Inflammatory macrophage (primary cell): ENCODE measurements at places on chromosomes 16 and 17.

GRCh38 chr16:27228621-27229501 is 25.5 kb downstream of the KDM8 start:
- DNase-seq = peak; percentile 68

- no peak for DNase-seq
Observed at GRCh38 chr17:50947782-50948543, 81.8 kb upstream of the TOB1 start.

GRCh38 chr16:84535851-84536250 is 31.4 kb upstream of the MEAK7 start:
- DNase-seq = no peak

DNA sequence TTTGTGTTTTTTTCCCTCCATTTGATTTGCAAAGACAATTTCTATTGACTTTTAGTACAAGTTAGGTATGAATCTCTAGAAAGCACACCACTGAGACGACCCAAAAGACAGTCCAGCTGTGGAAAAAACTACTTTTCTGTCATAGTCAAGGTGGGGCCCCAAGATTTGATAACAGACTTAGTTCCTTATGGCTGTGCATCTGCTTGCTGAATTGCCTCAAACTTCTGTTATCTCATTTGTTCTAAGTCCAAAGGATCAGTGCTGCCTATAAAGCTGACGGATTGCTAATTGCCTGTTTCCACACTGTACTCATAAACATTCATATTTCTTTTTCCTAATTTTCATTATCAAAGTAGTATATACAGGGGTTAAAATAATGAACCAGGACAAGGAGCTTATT is 180.8 kb downstream of the SPECC1 start:
- no peak for DNase-seq

GRCh38 chr17:16438173-16438556 is 22.8 kb downstream of the TRPV2 start:
- DNase-seq = no peak

DNA sequence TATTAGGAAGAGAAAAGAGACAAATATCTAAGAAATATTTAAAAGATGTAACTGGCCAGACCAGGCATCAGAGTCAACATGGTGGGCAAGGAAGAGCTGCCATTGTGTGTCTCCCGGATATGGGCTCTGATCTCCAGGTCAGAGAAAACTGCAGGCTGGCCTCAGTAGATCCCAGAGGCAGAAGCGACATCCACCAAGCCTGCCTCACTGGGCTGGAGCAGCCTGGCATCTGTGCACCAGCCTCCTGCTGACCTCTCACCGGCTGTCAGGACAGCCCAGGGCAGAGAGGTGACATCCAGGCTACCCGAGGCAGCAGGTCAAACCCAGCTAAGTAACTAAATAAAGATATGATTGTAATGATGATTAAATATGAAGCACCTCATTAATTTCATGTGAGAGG is 162.8 kb upstream of the TNRC6C start:
- no peak for DNase-seq

GRCh38 chr17:69714669-69715068 is 300.2 kb downstream of the MAP2K6 start:
- DNase-seq = no peak

DNA sequence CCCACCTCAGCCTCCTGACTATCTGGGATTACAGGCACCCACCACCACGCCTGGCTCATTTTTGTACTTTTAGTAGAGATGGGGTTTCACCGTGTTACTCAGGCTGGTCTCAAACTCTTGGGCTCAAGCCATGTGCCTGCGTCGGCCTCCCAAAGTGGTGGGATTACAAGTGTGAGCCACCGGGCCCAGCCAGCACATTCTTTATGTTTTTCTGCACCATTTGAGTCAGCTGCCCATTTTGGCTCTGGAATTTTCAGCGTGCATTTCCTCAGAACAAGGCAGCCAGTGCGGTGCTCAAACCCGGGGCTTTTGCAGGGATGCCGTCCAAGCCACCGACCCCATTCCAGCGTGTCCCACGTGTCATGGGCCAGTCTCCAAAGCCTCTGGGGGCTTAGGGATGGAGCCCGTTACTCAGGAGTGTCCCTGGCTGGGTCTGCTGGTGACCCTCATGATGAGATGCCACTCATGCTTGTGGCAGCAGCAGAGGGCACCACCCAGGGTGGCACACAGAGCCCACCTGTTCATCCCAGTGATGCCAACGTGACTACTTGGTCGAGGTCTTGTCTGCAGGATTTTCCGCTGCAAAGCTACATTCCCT is 3.7 kb upstream of the RAB40C start:
- no peak for DNase-seq

DNA sequence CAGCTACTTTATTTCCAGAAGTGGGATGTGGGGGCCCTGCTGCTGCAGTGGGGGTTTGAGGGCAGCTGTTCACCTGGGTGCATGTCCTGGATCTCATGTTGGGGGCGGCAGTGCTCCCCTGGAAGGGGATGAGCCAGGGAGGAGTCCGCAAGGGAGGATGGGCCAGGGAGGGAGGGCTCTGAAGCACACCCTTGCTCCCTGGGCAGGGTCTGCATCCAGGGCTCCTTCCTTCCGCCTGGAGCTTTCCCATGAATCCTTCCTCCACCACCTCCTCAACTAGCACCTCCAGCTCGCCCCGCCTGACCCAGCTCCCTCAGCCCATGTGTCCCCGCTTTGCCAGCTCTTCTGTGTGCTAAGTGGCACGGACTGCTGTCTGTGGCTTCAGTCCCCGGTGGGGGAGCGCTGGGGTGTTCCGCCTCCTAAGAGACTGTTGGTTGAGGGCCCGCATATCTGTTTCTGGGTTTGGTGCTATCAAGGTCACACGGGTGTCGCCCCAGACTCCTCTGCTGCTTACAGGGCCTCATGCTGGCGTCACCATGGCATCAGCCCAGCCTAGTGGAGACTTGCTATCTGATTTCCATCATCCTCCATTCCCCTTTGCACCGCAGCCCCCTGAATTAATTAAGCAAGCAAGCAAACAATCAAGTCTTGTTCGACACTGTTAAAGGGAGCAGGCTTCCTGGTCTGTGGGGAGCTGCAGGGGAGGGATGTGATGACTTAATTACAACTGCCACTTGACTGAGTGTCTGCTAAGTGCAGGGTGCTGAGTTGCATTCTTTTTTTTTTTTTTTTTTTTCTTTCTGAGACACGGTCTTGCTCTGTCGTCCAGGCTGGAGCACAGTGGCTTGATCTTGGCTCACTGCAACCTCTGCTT is 71.8 kb downstream of the PRKCA start:
- DNase-seq = no peak

- no peak for DNase-seq
Observed at GRCh38 chr16:67718668-67719047, 458 bp downstream of the GFOD2 start.

GRCh38 chr16:78593352-78593751 is 493.9 kb downstream of the WWOX start:
- DNase-seq = no peak

GRCh38 chr17:80328634-80329380 is 68.2 kb downstream of the RNF213 start:
- peak; percentile 12 for DNase-seq

DNA sequence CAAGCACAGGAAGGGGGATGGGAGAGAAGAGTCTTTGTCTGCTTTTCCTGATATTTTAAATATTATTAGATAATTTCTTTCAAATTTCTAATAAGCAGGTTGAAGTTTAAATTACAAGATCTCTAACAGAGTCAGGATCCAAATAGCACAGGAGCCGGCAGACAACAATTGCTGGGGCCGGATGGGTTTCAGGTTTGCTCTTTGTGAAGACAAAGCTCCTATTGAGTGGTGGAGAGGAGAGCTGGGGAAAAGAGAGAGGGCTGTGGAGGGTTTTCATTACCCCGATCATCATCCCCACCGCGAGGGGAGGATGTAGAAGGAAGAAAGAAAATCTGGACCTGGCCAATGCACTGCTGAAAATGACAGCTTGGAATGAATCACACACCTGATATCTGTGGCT is 197.3 kb downstream of the SOX9 start:
- no peak for DNase-seq

- DNase-seq = no peak
Observed at GRCh38 chr16:87303431-87303930, 13.7 kb downstream of the C16orf95 start.

GRCh38 chr16:28098959-28099945 is 35.7 kb upstream of the GSG1L start:
- no peak for DNase-seq

- no peak for DNase-seq
Observed at GRCh38 chr16:52929478-52930400, 123.0 kb downstream of the CHD9NB start.

- DNase-seq = no peak
Observed at GRCh38 chr17:30520882-30521281, 43.7 kb downstream of the GOSR1 start.

DNA sequence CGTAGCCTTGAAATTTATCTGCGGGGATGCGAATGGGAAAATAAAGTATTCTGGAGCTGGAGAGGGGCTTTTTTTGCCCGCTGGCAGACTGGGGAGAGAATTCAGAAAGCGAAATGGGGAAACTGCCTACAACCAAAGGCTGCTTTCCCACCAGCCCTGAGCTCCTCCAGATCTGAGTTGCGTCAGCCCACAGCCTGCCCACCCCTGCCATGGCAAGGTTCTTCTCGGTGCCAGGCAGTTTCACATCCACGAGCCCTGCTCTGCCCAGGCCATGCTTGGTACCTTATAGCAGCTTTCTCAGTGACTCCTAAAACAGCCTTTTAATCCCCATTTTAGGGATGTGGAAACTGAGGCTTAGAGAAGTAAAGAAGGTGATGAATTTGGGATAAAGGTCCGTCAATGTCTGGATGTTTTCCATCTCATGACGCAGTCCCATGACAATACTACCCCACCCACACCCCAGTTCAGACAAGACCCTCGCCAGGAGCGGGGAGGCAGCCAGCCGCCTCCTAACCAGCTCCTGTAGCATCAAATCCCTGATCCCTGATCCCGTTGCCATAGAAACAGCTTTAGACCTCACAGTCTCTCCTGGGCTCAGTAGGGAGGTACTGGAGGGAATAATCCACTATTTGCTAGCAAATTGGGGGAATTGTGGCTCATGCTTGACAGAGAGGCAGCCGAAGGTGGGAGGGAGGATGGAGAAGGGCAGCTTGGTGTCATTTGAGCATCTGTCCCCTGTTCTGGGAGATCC is 113.5 kb downstream of the MGAT5B start:
- no peak for DNase-seq

DNA sequence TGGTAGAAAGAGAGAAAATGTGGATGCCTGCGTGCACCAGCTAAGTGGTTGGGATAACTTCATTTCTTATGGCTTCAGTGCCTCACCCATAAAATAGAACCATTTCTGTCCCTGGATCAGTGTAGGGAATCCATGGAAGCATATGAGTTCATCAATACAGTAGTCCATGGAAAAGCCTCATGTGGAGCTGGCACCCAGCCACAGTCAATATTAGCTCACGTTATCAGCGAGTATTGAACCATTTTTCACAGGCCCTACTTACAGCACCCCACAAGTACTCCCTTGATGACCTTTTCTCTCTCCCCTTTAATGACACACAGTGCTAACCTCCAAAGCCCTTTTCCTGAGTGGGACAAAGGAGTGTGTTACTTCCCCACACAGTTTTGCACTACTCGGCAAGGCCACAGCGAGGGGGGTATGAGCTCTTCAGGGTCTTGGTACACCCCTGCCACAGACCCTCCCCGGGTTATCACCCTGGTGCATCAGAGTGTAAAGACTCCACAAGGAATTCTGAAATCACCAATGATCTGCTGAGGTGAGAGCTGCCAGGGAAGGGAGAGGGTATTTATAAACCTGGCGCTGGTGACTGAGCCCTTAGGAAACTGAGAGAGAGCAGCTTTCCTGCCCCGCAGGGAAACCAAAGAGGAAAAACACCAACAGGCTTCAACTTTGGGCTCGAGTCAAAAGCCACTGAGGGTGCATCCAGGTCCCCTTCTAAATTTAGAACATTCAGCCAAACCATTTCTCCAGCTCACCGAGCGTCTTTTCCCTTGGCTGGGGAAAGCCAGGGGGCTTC is 36.9 kb downstream of the DYNLRB2 start:
- DNase-seq = no peak

DNA sequence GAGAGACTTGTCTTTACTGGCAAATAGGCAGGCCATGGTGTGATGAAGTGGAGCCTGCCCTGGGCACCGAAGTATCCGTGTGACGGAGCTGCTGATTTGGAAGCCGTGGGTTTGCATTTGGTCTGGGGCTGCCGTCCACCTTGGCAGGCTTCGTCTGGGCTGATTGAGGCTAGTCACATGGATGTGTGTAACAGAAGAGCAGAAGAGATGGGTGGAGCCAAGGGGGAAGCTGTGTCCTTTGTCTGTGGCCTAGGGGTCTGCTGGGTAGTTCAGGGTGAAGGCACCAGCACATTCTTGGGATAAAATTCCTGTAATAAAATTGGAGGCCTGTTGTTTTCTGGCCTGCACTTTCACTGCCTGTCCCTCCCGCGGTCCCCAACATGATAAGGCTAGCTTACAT is 106.1 kb downstream of the AATF start:
- no peak for DNase-seq

- peak; percentile 25 for DNase-seq
Observed at GRCh38 chr16:89759746-89760340, 38.5 kb downstream of the ZNF276 start.

GRCh38 chr16:85148931-85149330 is 36.7 kb upstream of the CIBAR2 start:
- no peak for DNase-seq
